ENCODE measurements at places on chromosomes 3 and 15.

DNA sequence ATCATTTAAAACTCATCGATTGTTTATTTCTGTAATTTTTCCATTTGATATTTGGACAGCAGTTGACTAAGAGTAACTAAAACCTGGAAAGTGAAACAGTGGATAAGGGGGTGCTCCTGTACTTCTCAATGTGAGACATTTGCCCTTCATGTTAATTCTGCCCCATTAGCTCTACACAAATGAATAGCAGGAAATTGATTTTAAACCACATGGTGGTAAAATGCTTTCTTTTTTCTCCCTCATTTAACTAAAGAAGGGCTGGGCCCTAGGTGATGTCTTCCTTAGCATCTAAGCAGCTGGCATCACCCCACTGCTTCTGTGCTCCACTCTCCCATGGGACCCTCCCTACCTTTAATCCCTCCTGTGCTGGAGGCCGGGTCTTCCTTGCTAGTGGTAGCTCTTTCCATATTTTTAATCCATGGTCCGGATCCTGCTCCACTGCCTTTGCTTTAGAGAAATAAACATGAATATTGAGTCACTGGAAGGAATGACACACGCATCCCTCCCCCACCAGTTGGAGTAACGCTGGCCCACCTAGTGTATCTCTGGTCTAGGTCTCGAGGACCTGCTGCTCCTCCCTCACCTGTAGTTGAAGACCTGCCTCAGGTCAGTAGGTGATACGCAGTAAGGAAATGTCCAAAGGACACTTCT is 30.2 kb upstream of the LAMP3 start:
- DNase-seq: no peak

DNA sequence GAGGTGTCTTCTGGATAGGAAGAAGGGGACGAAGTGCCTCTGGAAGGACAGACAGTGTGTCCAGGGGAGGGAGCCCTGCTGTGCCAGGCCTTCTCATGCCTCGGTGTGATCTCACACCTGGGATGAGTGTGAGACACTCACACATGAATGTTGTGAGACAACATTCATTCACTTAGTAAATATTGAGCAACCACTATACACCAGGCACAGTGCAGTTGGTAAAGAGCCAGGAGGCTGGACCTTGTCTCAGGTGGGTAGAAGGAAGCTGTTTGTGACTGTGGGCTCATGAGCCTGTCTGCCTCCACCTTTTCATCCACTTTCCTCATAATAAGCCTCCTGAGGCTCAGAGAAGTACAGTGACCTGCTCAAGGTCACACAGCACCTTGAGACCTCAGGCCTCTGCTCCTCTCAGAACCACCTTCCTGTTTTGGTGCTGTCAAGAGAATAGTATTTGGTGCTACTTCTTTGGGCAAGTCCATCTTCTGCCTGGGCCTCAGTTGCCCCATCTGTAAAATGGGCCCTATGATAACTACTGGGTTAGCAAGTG is 20.9 kb downstream of the SLC6A6 start:
- DNase-seq: no peak

- DNase-seq: no peak
Measured at GRCh38 chr15:89714775-89715174, 24.2 kb downstream of the WDR93 start.

- no peak for DNase-seq
Measured at GRCh38 chr15:69497076-69497475, 44.5 kb downstream of the RPLP1 start.

GRCh38 chr15:94682171-94682570 is 450.8 kb downstream of the MCTP2 start:
- no peak for DNase-seq

DNA sequence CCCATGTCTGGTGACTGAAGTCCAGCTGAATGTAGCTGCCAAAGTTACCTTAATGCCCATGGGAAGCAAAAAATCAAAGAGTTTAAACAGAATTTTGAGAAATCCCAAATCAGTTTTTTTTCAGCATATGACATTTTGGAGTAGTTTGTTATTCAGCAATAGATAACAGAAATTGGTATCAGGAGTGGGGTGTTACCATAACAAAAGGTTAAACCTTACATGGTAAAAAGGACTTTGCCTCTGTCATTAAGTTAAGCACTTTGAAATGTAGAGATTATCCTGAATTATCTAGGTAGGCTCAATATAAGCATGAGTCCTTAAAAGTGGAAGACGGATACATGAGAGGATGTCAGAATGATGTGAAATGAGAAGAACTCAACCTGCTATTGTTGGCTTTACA is 32.1 kb downstream of the DTWD1 start:
- DNase-seq: no peak

Data from T-helper 1 cell (primary cell).